ENCODE measurements at places on chromosomes 6 and 20.

DNA sequence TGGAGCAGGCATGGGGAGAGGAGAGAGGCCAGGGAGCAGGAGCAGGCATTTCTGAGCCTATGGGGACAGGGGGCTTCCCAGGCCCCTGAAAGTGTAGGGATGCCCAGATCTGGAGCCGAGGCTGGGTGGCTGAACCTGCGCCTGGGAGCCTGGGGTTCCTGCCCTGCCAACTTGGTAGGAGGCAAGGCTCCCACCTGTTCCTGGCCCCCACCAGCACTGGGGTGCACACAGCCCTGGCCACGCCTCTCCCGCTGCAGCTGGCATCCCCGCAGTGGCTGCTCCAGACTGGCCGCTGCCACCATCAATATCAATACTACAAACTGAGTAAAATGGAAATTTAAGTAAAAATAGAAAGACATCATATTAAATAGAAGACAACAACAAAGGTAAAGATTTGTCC, 684.9 kb upstream of the MAP3K7 start:
- no peak for DNase-seq

- no peak for DNase-seq
Measured at GRCh38 chr6:33826537-33826936, 22.7 kb upstream of the MLN start.

DNA sequence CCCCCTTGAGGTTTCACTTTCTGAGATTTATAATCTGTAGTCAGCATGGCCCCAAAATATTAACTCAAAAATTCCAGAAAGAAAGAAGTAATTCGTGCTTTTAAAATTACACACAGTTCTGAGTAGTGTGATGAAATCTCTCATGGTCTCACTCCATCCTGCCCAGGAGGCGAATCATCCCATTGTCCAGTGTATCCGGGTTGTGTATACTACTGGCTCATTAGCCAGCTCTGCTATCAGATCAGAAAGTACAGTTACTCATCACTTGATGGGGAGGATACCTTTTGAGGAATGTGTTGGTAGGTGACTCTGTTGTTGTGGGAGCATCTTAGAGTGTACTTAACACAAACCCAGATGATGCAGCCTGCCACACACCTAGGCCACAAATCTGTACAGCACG, 65.2 kb downstream of the CDC5L start:
- no peak for DNase-seq

DNA sequence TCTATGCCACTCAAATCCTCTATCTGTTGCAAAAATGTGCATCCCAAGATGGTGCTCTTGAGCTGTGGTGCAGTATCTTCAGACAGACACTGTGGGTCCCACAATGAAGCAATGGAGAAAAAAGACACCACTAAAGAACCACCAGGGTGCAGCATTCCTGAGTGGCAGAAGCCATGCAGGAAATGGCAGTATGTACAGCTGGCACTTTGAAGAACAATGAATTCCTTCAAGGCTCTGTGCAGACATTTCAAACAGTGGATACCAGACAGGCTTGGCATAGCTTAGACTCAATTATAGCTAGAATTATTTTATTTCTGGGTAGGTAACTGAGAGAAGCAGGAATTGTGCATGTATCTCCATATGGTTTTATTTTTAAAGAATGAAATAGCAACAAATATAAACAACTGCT, 24.0 kb upstream of the HDAC2 start:
- DNase-seq: no peak

DNA sequence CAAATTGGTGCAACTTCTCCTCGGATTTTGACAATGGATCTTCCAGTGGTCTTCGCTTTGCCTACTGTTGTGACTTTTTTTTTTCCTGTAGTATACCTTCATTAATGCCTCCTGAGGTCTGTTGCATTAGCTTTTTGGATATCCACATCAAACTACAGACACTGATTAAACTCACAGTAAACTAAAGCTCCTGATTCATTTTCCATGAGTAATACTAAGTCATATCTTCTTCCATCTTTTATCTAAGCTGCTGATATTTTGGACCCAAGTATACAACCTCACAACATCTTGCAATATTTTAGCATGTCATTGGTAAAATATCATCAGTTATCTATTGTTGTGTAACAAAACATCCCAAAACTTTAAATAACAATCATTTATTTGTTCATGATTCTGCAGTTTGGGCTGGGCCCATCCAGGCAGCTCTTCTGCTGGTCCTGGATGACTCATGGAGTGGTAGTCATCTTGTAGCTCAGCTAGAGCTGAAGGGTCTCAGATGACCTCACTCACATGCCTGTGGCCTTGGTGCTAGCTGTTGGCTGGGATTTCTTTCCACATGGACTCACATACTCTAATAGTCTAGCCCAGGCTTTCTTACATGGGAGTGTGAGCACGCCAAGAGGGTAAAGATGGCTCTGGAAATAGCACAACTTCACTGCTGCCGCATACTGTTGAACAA, 78.3 kb upstream of the SRSF6 start:
- no peak for DNase-seq

DNA sequence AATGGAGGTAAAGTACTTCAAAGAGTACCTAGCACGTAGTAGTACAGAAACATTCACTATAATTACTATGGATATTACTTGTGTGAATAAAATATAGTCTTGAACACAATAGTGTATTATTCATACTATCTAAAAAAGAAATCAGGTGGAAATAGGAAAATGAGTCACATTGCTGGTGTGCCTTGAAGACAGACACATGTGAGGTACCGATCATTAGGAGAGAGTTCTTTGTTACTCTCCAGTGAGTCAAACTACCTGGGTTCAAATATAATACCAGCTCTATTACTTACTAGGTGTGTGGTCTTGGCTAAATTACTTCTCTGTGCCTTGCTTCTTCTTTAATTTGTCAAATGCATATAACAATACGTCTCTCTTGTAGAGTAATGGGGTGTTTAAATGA, 50.8 kb upstream of the BEND6 start:
- no peak for DNase-seq

- DNase-seq: no peak
Measured at GRCh38 chr20:19211661-19212468, 577 bp upstream of the SLC24A3 start.

- DNase-seq: no peak
Measured at GRCh38 chr20:32470025-32470861, 112.1 kb downstream of the ASXL1 start.

- DNase-seq: no peak
Measured at GRCh38 chr6:138522611-138523010, 23.3 kb upstream of the NHSL1 start.

- DNase-seq: no peak
Measured at GRCh38 chr6:85775883-85776282, 133.2 kb upstream of the SYNCRIP start.

- no peak for DNase-seq
Measured at GRCh38 chr6:56073315-56073714, 174.1 kb downstream of the COL21A1 start.

GRCh38 chr20:53575481-53576194, 18.0 kb downstream of the ZNF217 start:
- DNase-seq: no peak

DNA sequence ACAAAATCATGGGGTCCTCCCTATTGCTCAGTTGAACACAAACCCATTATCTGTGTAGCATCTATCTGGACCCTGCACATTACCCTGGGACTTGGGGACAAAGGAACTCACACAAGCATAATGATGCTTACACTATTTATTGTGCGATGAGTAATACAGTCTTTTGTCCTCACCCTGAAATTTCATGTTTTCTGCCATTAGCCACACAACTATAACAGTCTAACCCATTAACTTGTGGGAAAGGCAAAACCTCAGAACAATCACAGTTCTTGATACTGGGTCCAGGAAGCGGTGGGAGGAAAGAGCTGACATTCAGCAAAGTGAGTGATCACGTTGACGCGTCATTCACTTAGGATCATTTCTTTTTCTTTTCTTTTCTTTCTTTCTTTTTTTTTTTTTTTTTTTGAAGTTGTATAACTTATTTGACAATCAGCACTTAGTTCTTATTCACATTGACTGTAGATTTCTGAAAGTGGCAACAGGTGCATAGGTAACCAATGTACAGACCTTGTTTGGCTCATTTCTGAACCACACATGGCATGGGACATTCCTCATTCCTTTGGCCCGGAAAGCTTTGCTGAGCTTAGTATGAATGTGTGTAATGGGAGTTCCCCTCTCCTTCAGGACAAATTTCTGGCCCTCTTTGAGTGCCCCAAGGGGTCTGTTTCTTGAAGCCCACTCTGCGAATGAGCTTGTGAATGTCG, 94.8 kb upstream of the CNKSR3 start:
- DNase-seq: no peak

DNA sequence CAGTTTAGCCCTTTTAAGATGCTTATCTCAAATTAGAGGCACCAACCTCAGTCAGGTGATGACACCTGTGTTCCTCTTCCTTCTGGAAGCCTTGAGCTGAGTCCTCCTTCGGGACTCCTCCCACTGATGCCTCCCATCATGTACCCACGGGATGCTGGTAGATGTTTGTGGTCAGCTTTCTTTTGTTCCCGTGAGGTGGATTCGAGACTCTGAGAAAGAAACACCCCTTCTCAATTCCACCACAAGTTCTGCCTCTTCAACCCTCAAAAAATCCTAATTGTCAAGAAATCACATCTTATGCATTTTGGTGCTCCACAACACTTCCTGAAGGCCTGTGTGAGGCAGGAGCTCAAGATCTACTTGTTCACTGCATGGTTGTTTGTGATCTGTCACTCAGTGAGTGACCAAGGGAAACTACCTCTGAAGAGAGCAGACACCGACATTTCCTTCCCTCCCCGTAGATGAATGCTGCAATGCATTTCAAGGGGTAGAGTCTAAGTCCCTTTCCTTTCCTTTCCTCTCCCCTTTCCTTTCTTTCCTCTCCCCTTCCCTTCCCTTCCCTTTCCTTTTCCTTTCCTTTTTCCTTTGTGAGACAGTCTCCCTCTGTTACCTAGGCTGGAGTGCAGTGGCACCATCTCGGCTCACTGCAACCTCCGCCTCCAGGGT, 50.5 kb downstream of the PCNA start:
- DNase-seq: no peak

DNA sequence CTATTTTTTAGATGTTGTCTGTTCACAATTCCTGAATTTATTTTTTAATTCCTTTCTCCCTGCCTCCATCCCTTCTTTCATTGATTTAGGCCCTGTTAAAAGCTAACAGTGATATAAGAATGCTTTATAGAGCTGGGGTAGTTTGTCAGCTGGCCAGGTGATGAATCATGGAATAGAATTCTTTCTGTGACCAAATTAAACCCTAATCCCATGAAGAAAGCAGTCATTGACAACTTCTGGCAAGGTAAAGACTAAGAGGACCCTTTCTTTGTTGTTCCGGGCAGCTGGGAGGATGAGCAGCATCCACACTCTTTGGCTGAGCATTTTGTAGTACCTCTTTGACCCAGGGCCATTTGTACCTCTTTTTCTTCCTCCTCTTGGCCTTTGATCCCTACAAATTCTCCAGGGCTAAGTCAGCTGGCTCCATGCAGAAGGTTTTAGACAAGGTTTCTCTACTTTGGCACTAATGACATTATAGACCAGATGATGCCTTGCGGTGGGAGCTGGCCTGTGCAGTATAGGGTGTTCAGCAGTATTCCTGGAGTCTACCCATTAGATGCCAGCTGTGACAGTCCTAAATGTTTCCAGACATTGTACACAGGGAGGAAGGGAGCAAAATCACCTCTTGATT, 102.9 kb downstream of the SLX4IP start:
- no peak for DNase-seq

- DNase-seq: no peak
Measured at GRCh38 chr6:14848019-14848418, 397.9 kb upstream of the JARID2 start.

DNA sequence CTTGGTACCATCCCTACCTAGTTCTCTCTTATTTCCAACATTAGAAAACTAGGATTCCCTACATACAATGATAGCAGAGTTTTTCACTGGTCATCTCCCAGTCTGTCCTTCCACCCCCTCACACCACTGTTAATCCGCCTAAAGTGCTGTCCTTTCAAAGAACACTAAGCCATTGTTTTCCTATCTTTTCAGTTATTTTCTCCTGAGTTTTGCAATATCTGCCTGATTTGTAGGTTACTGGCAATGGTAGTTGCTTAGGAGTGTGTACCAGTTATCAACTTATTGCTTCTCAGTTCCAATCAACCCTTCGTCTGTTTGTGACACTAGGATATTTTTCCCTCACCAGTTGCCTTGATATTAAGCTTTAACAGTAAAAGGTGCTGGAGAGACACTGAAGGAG, 135.0 kb downstream of the EPM2A start:
- no peak for DNase-seq

- no peak for DNase-seq
Measured at GRCh38 chr6:39814236-39814635, 22.1 kb downstream of the DAAM2 start.
